ENCODE measurements at places on chromosomes 1 and 21.

DNA sequence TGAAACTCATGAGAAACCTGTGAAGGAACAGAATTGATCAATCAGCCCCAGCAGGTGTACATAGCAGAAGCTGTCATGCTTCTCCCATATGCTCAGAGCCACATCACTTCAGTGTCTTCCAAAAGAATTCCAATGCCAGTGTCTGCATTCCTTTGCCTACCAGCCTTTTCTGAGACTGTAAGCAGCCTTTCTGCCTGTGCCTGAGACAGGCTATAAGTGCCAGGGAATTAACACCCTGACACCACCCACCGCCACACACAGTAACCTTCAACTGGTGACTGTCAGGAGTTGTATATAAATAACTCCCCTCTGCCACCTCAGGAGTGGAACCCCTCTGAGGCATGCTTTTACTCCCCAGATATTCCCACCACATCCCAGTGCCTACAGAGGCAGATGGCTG lies 38.1 kb upstream of the SLAMF9 start:
- no peak for DNase-seq

GRCh38 chr1:18798946-18799345 lies 60.5 kb downstream of the TAS1R2 start:
- no peak for DNase-seq

GRCh38 chr1:44068442-44068921 lies 37.2 kb upstream of the SLC6A9 start:
- no peak for DNase-seq

- no peak for DNase-seq
Observed at GRCh38 chr1:203099805-203100515, 14.1 kb upstream of the MYOG start.

- no peak for DNase-seq
Observed at GRCh38 chr1:198922638-198923430, 284.0 kb downstream of the PTPRC start.

GRCh38 chr1:169024800-169025271 lies 81.7 kb upstream of the ATP1B1 start:
- no peak for DNase-seq

DNA sequence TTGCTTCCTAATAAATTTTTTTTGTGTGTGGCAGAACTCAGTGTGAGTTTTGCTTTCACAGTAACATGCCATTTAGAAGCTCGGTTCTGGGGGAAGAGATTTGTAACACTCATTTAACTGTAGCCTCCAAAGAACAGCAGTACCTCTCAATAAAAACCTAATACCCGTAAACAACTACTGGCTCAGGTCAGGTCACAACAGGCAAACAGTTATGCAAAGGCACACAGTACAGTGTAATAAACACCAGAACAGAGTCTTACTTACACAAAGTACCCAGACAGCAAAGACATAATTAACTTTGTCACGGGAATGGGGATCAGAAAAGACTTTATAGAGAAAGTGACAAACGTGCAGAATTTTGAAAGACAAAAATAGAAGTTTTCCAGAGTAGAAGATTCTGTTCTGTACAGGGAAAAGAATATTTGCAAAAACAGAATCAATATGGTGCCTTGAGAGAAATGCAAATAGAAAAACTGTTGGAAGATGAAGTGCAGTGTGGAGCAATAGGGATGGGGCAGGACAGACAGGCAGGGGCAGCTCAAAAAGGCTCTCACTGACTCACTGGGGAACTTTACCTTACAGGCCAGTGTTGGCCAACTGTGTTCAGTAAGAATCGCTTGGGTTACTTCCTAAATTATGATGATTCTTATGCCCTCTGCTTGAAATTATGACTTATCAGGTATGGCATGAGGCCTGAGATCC lies 38.8 kb downstream of the EGLN1 start:
- no peak for DNase-seq

- no peak for DNase-seq
Observed at GRCh38 chr21:21236996-21237395, 238.8 kb downstream of the NCAM2 start.

DNA sequence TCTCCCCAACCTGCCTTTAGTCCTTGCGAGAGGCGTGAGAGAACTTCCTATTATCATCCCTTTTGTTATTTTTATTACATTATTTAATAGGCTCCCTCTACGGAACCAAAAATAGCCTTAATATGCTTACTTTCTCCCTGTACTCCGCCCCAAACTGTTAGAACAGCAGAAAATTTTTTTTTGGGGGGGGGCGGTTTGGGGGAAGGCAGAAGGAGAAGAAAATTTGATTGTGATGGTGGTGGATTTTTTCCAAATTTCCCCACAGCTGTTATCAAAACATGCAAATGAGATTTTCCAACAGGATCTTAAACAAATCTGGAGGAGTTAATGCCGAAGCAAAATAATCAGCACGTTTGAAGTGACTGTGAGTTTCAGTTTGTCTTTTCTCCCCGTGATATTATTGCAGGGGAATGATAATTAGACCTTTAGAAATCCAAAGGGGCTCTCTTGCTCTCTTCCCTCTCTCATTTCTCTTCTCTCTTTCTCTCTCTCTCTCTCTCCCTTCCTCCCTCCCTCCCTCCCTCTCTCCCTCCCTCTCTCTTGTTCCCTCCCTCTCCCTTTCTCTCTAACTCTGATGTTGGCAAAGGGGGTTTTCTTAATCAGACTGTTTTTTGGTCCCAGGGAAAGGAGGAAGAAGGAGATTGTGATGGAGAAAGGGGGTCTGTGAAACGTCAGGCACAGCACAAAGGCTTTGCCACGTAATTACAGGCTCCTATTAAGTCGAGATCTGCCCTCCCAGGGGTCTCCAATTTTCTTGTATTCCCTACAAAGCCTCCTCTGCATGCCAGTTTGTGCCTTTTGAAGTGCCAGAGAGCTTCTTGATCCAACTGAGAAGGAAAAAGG lies 1.1 kb upstream of the PRRX1 start:
- DNase-seq = no peak

DNA sequence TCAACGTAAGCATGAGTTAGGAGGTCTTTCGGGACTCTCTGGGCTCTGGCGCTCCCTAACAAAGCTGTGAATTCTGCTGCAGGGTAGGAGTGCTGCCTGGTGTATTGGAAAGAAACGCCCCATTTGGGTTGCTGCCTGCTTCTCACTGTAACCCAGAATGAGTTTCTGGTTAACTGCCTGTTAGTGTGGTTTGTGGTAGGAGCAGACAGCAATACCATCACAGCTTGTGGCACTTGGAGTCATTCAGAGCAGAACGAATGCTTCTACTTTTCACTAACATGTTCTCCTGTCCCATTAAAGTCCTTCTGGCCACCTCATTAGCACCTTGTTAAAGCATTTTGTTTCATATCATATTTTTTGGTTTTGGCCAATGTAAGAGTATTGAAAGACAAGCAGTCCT lies 18.1 kb downstream of the MAP3K7CL start:
- no peak for DNase-seq

DNA sequence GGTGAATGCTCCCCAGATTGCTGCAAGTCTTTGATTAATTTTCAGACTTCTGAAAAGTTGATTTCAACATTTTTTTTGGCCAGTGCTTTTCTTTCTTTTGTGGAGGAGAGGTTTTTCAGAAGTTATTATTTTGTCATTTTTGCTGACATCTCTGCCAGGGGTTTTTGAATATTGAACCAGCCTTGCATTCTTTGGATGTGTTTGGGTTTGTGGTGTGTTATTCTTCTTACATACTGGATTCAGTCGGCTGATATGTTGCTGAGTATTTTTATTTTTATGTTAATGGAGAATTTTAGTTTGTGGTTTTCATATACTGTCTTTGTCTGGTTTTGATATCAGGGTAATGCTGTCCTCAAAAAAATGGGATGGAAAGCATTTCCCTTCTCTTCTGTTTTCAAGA lies 25.3 kb downstream of the OBSCN start:
- DNase-seq = no peak

DNA sequence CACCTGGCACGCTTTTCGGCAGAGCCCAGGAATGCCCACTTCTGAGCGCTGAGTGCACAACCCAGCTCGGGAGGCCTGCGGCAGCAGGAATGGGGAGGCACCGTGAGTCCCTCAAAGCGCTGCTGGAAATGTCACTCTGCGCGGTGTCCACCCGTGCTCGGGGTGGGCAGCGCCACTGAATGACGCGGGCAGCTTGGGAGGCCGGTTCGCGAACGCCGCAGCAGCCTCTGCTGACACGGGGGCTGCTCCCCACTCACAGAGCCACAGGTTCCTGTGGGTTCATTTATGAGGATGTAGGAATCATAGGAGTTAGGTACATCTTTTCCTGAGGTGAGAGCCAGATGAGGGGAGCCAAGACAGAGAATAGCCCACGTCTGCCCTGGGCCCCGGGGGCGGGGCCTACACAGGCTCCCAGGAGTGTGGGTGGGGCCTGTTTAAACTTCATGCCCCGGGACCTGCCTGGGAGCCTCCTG lies 146.7 kb upstream of the COL6A1 start:
- DNase-seq = no peak

GRCh38 chr1:184187097-184187496 lies 135.6 kb downstream of the TSEN15 start:
- DNase-seq = no peak

DNA sequence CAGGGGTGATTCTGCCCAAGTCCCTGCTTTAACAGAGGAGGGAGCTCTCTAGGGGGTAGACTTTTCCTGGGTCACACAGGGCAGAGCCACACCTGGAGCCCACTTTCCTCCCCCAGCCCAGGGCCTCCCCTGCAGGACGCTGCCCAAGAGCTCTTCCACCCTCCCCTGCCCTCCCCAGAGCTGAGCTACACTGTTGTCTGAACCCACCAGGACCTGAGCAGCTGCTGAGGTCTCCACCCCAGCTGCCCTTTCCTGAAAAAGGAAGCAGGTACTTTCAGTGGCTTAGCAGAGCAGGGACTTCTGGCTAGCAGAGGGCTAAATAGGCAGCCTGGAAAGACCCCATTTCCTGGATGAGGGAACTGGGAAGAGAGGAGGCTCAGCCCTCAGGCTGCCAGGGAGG lies 169.3 kb upstream of the ETV3 start:
- no peak for DNase-seq

GRCh38 chr1:5971471-5972197 lies 20.6 kb downstream of the NPHP4 start:
- no peak for DNase-seq

DNA sequence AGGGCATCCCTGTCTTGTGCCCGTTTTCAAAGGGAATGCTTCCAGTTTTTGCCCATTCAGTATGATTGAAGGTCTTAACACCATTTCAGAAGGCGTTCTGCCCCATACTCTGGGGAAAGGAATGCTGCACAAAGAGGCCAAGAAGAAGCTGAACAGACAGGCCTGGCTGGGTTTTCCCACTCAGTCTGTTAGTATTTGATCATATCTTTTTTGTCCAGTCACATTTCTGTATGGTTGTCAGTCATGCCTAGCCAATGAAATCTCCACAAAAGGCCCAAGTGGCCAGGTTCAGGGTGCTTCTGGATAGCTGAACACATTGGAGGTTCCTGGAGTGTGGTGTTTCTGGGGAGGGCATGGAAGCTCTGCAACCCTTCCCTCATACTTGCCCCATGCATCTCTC lies 72.1 kb downstream of the NEK7 start:
- DNase-seq = no peak

- DNase-seq = no peak
Observed at GRCh38 chr1:234535763-234536515, 57.0 kb upstream of the TARBP1 start.

GRCh38 chr1:175600721-175601440 lies 142.5 kb downstream of the TNR start:
- DNase-seq = no peak

DNA sequence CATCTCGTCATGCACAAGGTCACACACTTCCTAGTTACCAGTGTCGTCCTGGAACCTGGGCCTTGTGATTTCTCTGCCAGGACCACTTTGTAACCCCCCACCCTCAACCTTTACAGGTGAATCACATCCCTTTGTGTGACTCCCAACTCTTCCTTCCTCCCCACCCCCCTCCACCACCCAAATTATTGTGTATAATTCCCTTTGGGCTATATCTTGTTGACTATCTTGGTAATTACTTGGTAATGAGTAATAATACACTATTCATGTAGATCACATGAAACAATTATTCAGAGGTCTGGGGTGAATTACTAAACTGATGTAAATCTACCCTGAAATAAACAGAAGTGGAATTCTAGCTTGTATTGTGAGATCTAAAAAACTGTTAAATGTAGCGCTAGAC lies 1.7 kb downstream of the KCNK1 start:
- no peak for DNase-seq

DNA sequence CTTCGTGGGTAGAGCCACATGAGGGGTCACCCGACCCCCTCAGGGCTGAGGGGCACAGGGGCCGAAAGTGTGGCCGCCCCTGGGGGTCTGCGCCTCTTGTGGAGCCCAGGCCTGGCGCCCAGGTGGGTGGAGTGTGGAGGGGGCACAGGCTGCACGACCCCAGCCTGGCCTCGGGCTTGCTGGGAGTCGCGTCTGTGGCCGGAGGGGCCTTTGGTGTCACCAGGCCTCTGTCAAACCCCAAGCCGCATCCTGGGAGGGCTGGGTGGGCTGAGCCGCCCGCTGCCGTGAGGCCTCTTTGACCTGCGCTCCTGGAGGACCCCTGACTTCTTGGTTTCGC lies 60.7 kb downstream of the FAAP20 start:
- no peak for DNase-seq

DNA sequence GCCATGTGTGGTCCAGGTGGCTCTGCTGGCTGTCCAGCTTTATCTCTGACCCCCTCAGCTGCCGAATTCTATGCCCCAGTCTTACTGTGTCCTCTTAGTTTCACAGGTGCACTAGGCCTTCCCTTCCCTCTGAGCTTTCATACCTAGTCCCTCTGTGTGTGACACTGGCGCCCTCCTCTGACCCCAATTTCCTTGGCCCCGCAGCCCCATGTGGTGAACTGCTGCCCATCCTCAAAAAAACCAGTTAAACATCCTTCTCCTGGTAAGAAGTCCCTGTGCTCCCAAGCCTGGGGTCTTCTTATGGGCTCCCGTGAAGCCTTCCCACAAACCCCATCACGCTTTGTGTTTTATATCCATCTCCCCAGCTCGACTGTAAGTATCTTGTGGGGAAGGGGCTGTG lies 93.9 kb upstream of the TSPAN2 start:
- DNase-seq = no peak

- no peak for DNase-seq
Observed at GRCh38 chr1:242629396-242629795, 104.9 kb upstream of the PLD5 start.

GRCh38 chr1:224217655-224218623 lies 34.9 kb downstream of the DEGS1 start:
- no peak for DNase-seq

GRCh38 chr1:19257178-19257914 lies 5.7 kb downstream of the MRTO4 start:
- no peak for DNase-seq

DNA sequence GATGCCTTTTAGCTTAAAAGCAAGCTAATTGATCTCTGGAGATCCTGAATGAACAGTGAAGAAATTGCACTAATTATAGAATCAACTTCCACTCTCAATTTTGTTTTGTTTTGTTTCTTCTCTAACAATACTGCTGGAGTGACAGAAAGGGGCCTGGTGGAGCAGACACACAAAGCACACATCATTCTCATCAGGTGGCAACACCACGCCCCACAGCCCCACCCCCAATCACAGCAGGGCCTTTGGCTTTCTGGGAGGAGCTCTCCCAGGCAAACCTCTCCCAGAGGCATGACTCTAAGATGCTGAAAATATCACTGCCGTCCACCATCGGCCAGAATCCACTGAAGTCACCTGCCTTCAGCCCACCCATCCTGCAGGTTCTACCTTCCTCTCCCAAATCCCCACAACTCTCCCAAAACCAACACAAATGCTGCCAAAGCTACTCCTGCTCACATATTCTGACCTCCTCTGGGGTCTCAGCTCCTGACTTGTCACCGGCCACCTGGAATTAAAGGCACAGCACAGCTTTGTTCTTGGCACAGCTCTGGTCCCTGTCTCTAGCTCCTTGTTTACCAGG lies 120.7 kb downstream of the GRIK3 start:
- no peak for DNase-seq

GRCh38 chr21:46135782-46136395 lies 19.5 kb downstream of the FTCD start:
- DNase-seq = no peak

- peak; percentile 53 for DNase-seq
Observed at GRCh38 chr1:38834937-38835827, 24.4 kb downstream of the RRAGC start.

All from stimulated activated CD4-positive, alpha-beta T cell treated with anti-CD3 and anti-CD28 coated beads, Interleukin-1b, Interleukin-23, amount 100 ng/mL, for 4 hours (primary cell).